ENCODE measurements at places on chromosomes 1 and 21. TPM values are rescaled to one million over a fixed set of nuclear protein-coding genes. Genes with fewer than 3 reads are reported as not detected.

Gene KRTAP19-1
- polyA plus RNA-seq: not detected

DNA sequence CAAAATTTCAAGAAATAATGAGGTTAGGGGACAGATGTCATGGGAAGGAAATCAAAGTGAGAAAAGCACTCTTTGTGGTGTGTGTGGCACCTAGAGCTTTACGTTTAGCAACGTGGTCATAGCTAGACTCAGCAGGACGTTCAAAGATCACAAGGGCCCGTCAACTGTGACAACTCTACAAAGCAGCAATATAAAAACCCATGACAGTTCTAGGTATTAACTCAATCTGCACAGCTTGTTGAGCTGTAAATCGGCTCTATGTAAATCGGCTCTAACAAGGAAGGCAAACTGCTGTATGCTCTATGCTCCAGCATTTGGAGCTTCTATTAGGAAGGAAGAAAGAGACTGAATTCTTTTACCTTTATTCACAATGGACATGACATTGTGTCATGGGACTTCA is 64.8 kb downstream of the TP53BP2 start:
- DNase-seq: no peak

Gene HSD3B2
- not detected for polyA plus RNA-seq

DNA sequence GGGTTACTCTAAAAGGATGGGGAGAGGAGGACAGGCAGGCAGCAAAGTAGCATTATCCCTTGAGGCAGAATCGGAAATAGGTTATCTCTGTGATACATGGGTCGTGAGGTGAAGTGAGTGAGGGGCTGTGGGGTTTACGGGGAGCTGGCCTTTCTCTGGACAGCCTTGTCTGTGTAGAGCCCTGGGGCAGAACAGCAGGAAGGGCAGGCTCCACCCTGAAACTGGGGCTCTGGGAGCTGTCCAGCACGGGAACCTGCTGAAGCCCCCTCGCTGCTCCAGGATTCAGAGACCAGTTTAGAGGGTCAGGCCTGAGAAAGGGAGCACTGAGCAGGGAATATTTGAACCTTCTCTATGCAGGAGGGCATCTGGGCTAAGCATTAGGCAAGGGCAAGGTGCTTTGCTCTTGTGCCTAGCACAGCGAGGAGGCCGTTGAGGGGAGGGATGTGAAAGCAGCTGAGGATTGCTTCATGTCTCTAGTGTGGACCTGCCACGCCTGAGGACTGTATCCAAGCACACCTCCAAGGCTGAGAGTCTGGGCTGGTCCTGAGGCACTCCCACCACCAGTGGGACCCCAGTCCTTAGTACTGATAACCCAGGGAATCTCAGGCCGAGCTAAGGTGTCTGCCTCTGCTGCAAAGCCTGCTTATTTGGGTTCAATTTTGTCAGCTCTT is 55.8 kb downstream of the NAV1 start:
- DNase-seq: no peak

- no peak for DNase-seq
Measured at GRCh38 chr1:117911051-117911450, 18.4 kb downstream of the GDAP2 start.

GRCh38 chr1:113126207-113126606 is 53.2 kb downstream of the LRIG2 start:
- no peak for DNase-seq

DNA sequence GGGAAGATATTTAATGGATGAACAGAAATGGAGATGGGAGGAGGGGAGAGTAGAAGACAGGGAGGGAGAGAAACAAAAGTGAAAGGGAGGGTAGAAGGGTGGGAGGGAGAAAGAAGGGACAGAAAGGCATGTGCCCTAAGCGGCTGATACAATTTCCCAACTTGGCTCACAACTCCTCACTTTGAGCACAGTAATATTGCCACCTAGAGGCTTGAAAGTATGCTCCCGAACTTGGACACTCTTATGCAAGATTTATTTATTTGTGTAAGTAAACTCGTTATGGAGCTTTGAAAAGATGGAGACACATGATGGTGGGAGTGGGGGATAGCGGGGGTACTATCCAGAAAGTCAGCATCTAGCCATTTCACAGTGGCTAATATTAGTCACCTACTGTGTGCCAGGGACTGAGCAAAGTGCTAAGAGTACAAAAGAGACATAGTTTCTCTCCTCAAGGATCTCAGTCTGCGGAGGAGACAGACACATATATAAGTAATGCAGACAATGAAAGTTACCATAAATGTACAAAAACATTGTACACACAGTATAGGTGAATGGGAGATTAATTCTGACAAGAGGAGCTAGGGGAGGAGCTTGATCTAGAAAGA is 189.7 kb downstream of the SEC16B start:
- peak; percentile 15 for DNase-seq
